ENCODE measurements at places on chromosomes 6 and 20. TPM values are rescaled to one million over a fixed set of nuclear protein-coding genes. Genes with fewer than 3 reads are reported as not detected.

DNA sequence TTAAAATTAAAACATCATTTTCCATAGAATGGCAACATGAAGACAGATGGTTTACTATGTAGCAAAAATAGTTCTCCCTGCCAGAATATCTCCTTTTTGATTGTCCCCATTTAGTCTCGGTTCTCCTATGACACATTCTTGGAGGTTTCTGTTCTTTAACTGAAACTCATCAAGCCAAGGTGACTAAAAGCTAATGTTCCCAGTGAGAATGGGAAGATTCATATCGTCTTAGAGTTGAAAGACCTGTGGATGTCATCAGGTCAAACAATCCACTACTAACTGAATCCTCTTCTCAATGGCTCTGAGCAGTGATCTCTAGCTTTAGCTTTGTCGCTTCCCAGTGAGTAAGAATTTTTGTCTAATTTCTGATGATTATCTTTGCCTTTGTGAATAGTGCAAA, 1.3 kb upstream of the DOK5 start:
- no peak for DNase-seq

Gene PGK2
- not detected for total RNA-seq

DNA sequence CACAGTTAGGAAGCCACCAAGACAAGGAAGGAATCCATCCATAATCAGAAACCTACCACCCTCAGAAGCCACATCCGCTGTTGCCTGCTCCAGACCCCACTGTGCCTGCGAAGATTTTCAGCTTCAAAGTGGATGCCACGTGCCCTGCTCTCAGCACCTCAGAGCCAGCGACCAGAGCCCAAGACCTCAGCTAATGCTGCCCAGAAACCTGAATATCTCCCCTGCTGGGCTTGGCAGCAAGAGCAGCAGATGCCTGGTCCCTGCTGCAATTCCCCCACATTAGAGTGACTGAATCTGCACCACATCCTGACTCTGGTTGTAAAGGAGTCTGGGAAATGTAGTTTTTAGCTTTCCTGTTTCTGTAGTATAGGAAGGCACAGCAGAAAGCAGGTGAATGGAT, 10.7 kb upstream of the ULBP3 start:
- DNase-seq, result peak; percentile 80

- DNase-seq, result no peak
Measured at GRCh38 chr20:49248301-49248700, 29.1 kb downstream of the DDX27 start.

Gene HCK
- 0.15 TPM for total RNA-seq

Data from Daoy (cell line).